ENCODE measurements at places on chromosomes 16 and 17.

GRCh38 chr17:43479948-43480347 lies 3.8 kb upstream of the DHX8 start:
- DNase-seq = no peak

DNA sequence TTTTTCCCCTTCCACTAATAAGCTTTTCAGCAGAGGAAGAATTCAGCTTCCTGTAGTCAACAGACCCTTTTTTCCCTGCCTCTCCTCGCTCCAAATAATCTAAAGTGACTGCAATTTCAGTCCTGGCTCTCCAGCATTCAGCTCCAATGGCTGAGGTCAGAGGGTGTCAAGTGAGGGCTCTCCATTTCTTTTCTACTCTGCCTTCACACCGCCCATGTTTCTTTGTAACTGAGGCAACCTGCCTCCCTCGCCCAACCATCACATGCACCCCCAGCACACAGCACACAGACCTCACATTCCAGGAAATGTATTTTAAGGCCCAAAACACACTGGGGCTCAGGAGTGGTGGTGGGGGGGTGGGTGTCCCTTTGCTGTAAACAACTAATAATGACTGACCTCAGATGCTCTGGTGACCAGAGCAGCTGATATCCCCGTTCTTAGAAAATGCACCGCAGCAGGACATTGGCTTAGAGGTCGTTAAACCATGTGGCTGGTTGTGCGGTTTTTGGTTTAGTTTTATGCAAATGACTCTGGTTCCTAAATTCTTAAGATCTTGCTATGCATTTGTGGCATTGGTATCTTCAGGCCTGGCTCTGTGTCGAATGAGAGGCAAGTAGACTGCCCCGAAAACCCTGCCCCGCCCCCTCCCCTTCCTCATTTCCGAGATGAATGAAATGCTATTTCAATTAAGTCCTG lies 203.6 kb downstream of the ZFHX3 start:
- no peak for DNase-seq

DNA sequence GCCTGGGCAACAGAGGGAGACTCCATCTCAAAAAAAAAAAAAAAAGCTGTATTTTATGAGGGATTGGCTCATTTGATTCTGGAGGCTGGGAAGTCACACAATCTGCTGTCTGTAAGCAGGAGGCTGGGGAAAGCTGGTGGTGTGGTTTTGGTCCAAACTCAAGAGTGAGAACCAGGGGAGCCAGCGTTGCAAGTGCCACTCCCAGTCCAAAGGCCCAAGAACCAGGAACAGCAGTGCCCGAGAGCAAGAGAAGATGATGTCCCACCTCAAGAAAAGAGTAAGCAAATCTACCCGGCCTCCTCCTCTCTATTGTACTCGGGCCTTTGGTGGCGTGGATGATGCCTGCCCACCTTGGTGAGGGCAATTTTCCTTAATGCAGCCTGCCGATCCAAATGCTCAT lies 5.7 kb upstream of the NQO1 start:
- DNase-seq = no peak

GRCh38 chr17:41396340-41396739 lies 1.1 kb downstream of the KRT31 start:
- DNase-seq = no peak

DNA sequence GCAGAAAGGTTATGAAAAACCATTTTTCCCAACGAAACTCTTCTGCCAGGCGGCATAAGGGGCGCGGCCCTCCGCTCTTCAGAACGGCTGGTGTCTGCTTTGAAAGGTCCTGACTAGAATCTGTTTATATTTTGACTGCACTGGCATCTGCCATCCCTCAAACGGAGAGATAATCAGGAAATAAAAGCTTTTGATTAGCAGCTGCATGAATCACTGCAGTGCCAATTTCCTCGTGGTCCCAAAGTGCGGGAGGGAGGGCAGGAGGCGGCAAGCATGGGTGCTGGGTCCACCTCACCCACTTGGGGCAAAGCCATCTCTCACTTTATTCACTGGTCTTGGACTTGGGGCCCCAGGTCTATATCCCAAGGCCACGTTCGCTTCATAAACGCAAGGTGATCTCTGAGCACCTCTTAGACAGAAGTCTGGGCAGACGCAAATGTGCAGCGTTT lies 49.7 kb downstream of the TBC1D16 start:
- DNase-seq = no peak

DNA sequence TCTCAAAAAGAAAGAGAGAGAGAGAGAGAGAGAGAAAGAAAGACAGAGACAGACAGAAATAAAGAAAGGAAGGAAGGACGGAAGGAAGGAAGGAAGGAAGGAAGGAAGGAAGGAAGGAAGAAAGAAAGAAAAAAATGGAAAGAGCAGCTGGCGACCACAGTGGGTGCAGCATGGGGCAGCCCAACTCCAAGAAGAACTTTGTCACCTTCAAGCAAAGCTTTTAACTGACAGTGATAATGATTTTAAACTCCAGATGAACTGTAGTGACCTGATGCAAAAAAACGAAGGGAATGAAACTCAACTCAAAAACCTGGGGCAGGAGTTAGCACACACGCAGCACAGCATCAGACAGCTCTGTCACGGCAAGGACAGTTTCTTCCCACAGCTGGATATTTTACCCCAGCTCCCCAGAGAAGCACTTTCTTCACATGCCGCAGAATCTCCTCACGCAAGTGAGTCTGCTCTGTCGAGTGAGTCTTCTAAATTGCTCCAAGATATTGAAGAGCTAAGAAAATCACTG lies 5.0 kb upstream of the ARHGAP17 start:
- no peak for DNase-seq

DNA sequence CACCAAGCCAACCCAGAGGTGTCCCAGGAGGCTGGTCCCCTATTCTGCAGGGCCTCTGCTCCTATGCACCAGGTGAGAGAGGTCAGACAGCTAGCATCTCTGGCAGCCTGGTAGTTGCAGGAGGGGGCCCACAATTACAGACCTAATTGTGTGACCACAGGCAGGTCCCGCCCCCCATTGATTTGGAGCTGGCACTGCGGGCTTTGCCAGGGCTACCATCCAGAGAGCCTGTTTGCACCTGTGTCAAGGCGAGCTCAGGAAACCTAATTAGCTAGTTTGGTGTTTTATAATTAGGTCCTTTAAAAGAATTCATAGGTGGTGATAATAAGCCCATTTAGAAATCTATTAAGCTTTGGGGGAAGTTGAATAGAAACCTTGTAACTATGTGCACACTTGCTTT lies 90.2 kb downstream of the MRM1 start:
- DNase-seq = no peak

- no peak for DNase-seq
Observed at GRCh38 chr17:57913575-57914272, 41.5 kb downstream of the CUEDC1 start.

- DNase-seq = no peak
Observed at GRCh38 chr16:53156516-53156915, 101.7 kb downstream of the CHD9 start.

DNA sequence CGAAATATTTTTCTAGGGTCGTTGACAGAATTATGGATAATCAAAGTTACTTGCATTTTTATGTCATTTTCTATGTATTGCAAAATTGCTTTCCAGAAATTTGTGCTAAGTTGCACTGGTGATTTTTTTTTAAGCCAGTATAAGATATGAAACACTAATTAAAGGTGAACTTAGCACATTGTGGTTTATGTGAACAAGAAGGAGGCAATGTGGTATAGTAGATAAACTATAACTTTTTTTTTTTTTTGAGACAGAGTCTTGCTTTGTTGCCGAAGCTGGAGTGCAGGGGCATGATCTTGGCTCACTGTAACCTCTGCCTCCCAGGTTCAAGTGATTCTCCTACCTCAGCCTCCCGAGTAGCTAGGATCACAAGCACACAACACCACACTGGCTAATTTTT lies 13.2 kb downstream of the DGKE start:
- no peak for DNase-seq

GRCh38 chr17:74267579-74267978 lies 6.5 kb upstream of the DNAI2 start:
- no peak for DNase-seq

GRCh38 chr17:65362826-65363225 lies 198.6 kb downstream of the AXIN2 start:
- no peak for DNase-seq

- DNase-seq = no peak
Observed at GRCh38 chr16:49057936-49058335, 223.7 kb downstream of the CBLN1 start.

DNA sequence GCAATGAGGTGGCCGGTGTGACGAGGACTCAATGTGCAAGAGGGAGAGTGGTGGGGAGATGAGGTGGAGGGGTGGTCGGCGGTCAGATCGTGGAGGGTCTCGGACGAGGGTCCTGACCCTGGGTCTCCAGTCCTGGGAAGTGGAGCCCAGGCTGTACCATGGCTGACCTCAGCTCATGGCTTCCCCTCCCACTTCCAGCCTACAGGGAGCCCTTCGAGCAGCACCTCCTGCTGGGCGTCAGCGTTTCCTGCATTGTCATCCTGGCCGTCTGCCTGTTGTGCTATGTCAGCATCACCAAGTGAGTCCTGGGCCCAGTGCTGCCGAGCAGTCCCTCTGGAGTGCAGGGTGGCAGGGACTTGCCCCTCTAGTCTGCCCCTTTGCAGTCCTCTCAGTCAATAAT lies 41.8 kb downstream of the IL4R start:
- DNase-seq = no peak

- DNase-seq = no peak
Observed at GRCh38 chr17:17154981-17155380, 51.2 kb downstream of the PLD6 start.

DNA sequence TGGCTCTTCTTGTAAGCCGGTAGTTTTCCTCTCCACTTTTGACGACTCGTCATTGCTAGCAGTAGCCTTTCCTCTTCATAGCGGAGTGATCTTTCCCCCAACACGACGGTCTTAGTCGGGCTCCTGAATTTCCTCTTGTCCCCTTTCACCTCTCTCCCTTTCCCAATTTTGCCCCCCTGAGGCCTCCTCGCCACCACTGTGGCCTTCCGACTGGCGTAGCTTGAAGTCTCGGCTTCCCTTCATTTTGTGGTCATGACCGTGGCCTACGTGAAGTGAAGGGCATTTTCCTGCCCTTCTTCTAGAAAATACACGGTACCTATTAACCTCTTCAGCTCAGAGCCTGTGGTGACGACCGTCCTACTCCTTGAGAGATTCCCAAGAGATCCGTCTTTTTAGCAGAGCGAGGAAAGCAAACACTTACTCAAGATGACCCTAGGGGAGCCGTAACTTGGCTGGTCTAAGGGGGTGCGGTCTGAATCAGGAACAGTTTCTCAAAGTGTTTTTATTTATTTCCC lies 787 bp downstream of the PRKAR1A start:
- no peak for DNase-seq

- no peak for DNase-seq
Observed at GRCh38 chr16:53502331-53503269, at the start of gene AKTIP. Gene AKTIP (minus strand): TSS chr16:53503209. CDS start chr16:53500259, 2,950 bp downstream.

- DNase-seq = no peak
Observed at GRCh38 chr16:46785076-46785845, 37.1 kb upstream of the MYLK3 start.

- DNase-seq = no peak
Observed at GRCh38 chr16:55470533-55471371, 8.2 kb upstream of the MMP2 start.

- no peak for DNase-seq
Observed at GRCh38 chr17:66777689-66778225, 57.2 kb upstream of the CACNG5 start.

- DNase-seq = no peak
Observed at GRCh38 chr17:51445946-51446345, 185.6 kb downstream of the UTP18 start.

DNA sequence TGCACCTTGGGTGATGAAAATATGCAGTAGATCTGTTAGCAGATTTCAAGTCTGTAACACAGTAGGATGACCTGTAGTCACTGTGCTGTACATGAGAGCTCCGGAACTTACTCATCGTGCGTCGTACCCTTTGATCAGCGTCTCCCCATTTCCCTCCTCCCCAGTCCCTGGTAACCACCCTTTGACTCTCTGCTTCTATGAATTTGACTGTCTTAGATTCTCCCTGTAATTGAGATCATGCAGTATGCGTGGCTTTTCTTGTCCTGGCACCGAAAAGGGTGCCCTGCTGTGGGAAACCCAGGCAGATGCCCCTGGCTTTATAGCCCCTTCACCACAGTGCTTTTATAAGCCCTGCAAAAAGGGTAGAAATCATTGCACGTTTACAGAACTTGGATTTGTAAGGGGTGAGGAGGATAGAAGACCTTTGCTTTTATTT lies 20.5 kb downstream of the CLEC16A start:
- DNase-seq = peak; percentile 24

DNA sequence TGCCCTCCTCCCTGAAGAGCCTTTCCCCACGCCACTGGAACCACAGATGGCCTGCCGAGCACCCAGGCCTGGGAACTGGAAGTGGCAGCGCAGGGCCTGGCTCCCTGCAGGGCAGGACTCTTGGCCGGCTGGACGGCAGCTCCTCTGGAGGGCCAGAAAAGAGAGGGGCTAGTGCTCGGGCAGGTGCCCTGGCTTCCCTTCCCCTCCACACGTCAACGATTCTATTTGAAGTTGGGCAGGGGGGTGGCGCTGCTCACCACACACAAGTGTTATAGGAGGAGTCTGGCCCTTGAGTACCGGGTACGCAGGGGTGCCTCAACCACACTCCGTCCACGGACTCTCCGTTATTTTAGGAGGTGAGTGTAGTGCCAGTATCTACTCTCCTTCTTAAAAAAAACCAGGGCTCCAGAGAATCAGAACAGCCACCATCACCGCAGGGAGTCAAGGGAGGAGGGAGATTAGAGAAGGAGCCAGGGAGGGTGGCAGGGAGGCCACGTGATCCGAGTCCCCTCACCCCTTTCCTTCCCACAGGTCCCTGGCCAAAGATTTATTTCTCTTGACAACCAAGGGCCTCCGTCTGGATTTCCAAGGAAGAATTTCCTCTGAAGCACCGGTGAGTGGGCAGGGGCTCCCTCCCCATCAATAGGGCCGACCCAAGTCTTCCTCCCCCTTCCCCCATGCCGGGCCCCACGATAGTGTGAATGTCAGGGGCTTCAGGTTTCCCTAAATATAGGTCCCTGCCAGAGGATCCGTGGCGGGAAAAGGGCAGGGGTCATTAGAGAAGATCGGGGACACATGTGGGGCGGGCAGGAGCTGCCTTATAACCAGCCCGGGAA lies 1.4 kb upstream of the ALDOA start:
- no peak for DNase-seq

DNA sequence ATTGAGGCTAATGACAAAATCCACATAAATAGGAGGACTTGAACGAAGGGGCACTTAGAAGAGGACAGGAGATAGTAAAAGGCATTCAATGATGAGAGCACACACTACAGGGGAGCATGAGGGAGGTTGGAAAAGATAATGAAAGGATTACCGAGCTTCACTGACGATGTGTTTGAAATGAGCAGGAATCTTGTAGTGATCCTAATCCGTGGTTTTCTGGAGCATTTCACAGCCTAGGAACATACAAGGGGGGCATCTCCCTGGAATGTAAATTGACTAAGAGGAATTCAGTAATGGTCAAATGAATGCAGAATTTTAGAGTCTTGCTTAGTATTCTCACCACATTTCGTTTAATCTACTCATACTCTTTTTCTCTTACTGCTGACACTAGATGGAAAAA lies 5.2 kb downstream of the ATMIN start:
- no peak for DNase-seq

Data from stimulated activated CD8-positive, alpha-beta memory T cell treated with anti-CD3 and anti-CD28 coated beads, Interleukin-2, amount 100 ng/mL, for 1 hour (primary cell).